ENCODE measurements at places on chromosomes 6 and 20.
A peak's percentile ranks its signal among the peaks of the same experiment; 100 is the strongest.

DNA sequence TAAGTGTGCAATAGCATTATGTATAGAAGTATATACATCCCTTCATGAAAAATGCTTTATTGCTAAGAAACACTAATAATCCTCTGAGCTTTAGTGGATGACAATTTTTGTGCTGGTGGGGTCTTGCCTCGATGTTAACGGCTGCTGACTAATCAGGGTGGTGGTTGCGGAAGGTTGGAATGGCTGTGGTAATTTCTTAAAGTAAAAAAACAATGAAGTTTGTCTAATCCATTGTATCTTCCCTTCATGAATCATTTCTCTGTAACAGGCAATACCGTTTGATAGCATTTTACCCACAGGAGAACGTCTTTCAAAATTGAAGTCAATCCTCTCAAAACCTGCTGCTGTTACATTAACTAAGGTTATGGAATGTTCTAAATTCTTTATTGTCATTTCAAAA lies 816.5 kb upstream of the GJE1 start:
- DNase-seq: no peak

- DNase-seq: no peak
Observed at GRCh38 chr6:149065658-149066556, 251.6 kb upstream of the TAB2 start.

GRCh38 chr6:46129629-46130511 lies at the start of gene ENPP4:
Gene ENPP4 (plus strand): TSS chr6:46129989. CDS start chr6:46139584, 9,595 bp downstream.
- peak; percentile 94 for DNase-seq

GRCh38 chr6:31339210-31339609 lies 17.8 kb downstream of the HLA-B start:
- no peak for DNase-seq

Measured in hepatocyte (in vitro differentiated cells).